Chondrocyte (in vitro differentiated cells): ENCODE measurements at places on chromosomes 3 and 15. TPM values are rescaled to one million over a fixed set of nuclear protein-coding genes. Genes with fewer than 3 reads are reported as not detected.

- H3K36me3 ChIP-seq, result peaks cover 1% of the 10 kb centered on the region
- peaks cover 62% of the 10 kb centered on the region for H3K4me1 ChIP-seq
- H3K27me3 ChIP-seq, result no peaks in the 10 kb centered on the region
- peak overlapping the region; percentile 95 for H3K27ac ChIP-seq
- no peak for DNase-seq
These were observed 10.8 kb downstream of the PRICKLE2 start for GRCh38 chr3:64214381-64215018.

Gene KBTBD13
- total RNA-seq, result not detected in 3 replicates

Gene ST3GAL6
- 0.32 TPM in 1 of 3 replicates, not detected in the others for total RNA-seq

DNA sequence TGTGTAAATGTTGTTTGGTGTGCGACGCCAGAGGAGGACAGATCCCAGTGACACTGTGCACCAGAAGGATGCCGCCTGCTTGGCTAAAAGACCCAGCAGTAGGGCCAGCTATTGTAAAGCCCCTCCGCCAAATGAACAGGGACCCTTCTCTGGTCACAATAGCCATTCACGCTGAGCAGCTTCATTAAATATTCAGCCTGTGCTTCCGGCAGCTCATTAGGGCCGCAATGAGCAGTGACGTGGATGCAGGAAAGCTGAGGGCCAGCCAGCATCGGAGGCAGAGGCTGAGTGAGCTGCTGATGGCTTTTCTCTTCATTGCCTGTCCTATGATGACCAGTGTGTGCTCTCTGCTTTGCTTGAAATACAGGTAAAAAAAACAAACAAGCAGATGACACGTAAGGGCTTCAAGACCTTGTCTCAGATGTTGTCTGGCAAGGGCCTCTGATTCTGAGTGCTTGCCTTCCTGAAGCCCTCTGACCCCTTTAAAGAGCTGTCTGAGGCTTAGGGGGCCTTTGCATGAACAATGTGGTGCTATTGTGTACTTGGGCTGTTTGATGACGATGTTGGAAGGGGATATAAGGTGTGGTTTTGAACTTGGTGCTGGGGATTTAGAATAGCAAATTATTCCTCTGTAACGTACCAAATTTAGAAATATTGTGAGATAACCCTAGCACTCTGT lies 130.4 kb downstream of the FEZF2 start:
- no peak overlapping the region for H3K27ac ChIP-seq
- no peak for DNase-seq
- peaks cover 5% of the 10 kb centered on the region for H3K4me1 ChIP-seq
- H3K36me3 ChIP-seq, result peaks cover 4% of the 10 kb centered on the region
- H3K4me3 ChIP-seq, result no peak overlapping the region

DNA sequence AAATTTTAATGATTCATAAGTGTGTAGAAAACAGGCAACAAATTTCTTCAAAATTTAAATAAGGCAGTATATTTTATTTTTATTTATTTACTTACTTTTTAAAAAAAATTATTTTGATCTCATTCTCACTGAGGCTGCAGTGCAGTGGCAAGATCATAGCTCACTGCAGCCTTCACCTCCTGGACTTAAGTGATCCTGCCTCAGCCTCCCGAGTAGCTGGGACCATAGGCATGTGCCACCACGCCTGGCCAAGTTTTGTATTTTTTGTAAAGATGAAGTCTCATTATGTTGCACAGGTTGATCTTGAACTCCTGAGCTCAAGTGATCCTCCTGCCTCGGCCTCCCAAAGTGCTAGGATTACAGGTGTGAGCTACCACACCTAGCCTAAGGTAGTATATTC lies 61.2 kb upstream of the XRN1 start:
- no peaks in the 10 kb centered on the region for H3K4me1 ChIP-seq
- peaks cover 15% of the 10 kb centered on the region for H3K36me3 ChIP-seq
- DNase-seq, result no peak
- no peak overlapping the region for H3K4me3 ChIP-seq
- H3K27me3 ChIP-seq, result no peaks in the 10 kb centered on the region

Gene RPP14
- total RNA-seq, result 11.2 to 16.0 TPM (median 14.2 TPM) in 3 replicates

DNA sequence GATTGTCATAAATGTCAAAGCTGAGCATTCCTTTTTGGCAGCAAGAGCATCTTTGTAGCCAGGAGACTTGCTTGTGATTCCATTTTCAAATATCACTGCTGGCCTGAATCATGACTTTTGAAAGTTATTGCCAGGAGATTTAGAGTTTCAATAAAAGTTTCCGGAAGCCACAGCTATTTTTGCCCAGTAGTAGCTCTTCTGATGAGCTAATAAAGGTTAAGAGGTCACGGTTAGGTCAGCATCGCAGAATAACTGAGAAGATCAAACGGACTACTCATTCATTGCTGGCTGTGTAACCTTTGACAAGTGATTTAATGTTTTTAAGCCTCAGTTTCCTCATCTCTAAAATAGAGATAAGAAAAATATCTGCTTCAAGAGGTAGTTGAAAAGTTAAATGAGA lies 105.1 kb upstream of the ETV5 start:
- H3K27me3 ChIP-seq, result peaks cover 15% of the 10 kb centered on the region
- H3K4me1 ChIP-seq, result peaks cover 17% of the 10 kb centered on the region
- H3K4me3 ChIP-seq, result no peak overlapping the region
- no peaks in the 10 kb centered on the region for H3K36me3 ChIP-seq
- no peak for DNase-seq
- H3K27ac ChIP-seq, result no peak overlapping the region

GRCh38 chr3:129708328-129708861 lies 101.9 kb upstream of the PLXND1 start:
- no peak overlapping the region for H3K27ac ChIP-seq
- no peak overlapping the region for H3K4me3 ChIP-seq
- peaks cover 3% of the 10 kb centered on the region for H3K36me3 ChIP-seq
- peaks cover 7% of the 10 kb centered on the region for H3K4me1 ChIP-seq

Gene C3orf18
- total RNA-seq, result 3.2 to 5.8 TPM (median 4.4 TPM) in 3 replicates

Gene NANOGP8
- not detected in 3 replicates for total RNA-seq

DNA sequence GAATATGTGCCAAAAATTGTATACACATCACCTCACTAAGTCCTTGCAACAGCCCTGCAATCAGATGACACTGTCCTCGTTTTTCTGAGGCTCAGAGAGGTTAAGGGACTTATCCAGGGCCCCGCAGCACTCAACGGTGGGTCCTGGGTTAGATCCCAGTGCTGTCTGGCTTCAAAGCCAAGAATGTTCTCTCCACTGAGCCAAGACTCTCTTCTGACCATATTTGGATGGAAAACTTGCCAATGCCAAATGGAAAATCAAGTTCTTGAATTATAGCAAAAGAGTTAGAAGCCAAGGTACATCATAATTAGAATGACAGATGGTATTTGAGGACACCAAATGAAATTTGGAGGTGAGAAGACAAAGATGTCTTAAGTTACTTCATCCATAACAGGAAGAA lies 75.9 kb downstream of the NCEH1 start:
- no peak overlapping the region for H3K27ac ChIP-seq
- no peak for DNase-seq
- peaks cover 7% of the 10 kb centered on the region for H3K4me1 ChIP-seq
- no peaks in the 10 kb centered on the region for H3K27me3 ChIP-seq
- peaks cover 10% of the 10 kb centered on the region for H3K36me3 ChIP-seq

Gene DISP2
- 1.3 to 2.2 TPM (median 1.4 TPM) in 3 replicates for total RNA-seq

Gene KNG1
- total RNA-seq, result not detected in 3 replicates

DNA sequence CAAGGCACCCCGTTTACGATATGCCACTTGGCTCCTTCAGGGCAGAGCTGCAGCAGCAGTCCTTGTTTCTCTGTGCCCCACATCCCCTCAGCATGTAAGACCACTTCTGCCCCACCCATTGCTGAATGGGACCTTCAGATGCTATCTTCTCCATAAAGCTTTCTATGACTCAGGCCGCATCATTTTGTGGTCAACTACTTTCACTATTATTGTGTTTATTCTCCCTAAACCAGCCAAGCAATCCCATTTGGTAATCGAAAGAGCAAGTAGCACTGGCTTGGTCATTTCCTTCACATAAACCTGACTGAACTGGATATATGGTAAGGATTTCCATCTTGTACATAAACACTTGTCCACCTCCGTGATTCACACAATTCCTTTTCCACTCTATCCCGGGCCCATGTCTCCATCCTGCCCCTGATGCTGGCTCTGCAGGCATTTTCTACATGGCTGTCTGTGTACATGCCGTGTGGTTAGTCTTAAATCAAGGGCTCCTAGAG lies 25.7 kb downstream of the LIPC start:
- no peak overlapping the region for H3K27ac ChIP-seq
- no peak overlapping the region for H3K4me3 ChIP-seq
- no peaks in the 10 kb centered on the region for H3K36me3 ChIP-seq
- DNase-seq, result no peak

GRCh38 chr3:137046747-137047146 lies 89.0 kb downstream of the IL20RB start:
- no peaks in the 10 kb centered on the region for H3K4me1 ChIP-seq
- DNase-seq, result no peak
- H3K27me3 ChIP-seq, result peaks cover 8% of the 10 kb centered on the region
- H3K36me3 ChIP-seq, result no peaks in the 10 kb centered on the region
- no peak overlapping the region for H3K4me3 ChIP-seq
- no peak overlapping the region for H3K27ac ChIP-seq

Gene POLG
- 49.7 to 54.2 TPM (median 52.1 TPM) in 3 replicates for total RNA-seq

GRCh38 chr15:88255484-88256278 lies 858 bp downstream of the NTRK3 start:
- H3K36me3 ChIP-seq, result peaks cover 2% of the 10 kb centered on the region
- H3K27me3 ChIP-seq, result peaks cover 72% of the 10 kb centered on the region
- H3K4me3 ChIP-seq, result peak overlapping the region; percentile 57
- no peak overlapping the region for H3K27ac ChIP-seq
- DNase-seq, result no peak

DNA sequence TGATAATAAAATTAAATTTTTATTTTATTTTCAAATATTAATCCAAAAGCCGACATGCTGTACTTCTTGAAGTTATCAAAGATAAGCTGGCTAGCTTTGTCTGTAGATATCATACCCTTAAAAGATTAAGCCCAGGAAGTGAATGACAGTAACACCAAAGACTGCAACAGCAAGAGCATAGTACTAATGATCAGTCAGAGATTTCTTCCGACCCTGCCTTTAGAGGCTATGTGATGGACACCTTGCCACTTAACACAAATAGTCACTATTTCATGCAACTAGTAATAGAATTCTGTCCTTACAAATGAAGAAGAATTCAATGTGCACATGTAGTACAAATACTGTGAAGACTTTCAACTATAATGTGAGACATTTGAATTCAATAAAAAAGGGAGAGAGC lies 9.3 kb upstream of the MBNL1 start:
- H3K36me3 ChIP-seq, result no peaks in the 10 kb centered on the region
- no peaks in the 10 kb centered on the region for H3K27me3 ChIP-seq
- H3K27ac ChIP-seq, result no peak overlapping the region
- H3K4me3 ChIP-seq, result no peak overlapping the region
- H3K4me1 ChIP-seq, result peaks cover 28% of the 10 kb centered on the region
- no peak for DNase-seq

DNA sequence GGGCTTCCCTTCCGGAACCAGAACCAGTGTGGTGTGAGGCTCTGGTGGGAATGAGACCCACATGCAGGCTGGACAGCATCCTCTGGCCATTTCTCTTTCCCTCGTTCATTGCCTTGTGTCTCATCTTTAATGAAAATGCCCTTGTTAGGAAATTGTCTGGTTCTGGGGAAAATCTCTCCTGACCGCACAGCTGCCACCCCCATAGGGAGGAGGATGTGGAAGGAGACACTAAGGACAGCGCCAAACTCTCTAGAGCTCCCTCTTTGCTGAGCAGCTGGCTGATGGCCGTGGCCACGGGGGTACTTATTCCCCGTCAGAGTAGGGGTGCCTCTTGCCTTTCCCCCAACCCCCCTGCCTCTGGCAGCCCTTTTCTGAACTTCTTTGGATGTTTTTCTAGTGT lies 297.6 kb upstream of the C2CD4B start:
- H3K4me1 ChIP-seq, result peaks cover 17% of the 10 kb centered on the region
- no peak overlapping the region for H3K27ac ChIP-seq
- H3K27me3 ChIP-seq, result no peaks in the 10 kb centered on the region
- no peak for DNase-seq

GRCh38 chr15:47439146-47440111 lies 277.9 kb upstream of the SEMA6D start:
- no peak overlapping the region for H3K4me3 ChIP-seq
- no peaks in the 10 kb centered on the region for H3K27me3 ChIP-seq
- no peak for DNase-seq
- peaks cover 4% of the 10 kb centered on the region for H3K36me3 ChIP-seq
- H3K4me1 ChIP-seq, result peaks cover 13% of the 10 kb centered on the region

Gene CD86
- total RNA-seq, result not detected in 3 replicates

Gene ARNT2
- total RNA-seq, result 20.2 to 30.7 TPM (median 22.3 TPM) in 3 replicates

DNA sequence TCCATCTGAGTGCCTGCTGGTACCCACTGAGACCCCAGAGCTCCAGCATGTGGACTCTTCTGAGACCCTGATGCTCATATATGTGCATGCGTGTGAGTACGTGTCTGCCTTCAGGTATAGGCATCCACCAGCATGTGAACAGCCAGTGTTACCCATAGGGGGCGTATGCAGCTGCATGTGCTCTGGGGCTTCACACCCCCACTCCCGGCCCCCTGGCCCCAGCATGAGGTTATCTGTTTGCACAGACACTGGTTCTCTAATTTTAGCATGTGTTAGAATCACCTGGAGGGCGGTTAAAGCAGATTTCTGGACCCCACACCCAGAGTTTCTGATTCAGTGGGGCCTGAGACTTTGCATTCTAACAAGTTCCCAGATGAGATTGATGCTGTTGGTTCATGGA lies 824 bp upstream of the CILP start:
- H3K27me3 ChIP-seq, result no peaks in the 10 kb centered on the region
- DNase-seq, result no peak
- H3K27ac ChIP-seq, result no peak overlapping the region
- H3K4me1 ChIP-seq, result peaks cover 28% of the 10 kb centered on the region

Gene CLCN2
- 3.1 to 6.5 TPM (median 3.1 TPM) in 3 replicates for total RNA-seq

DNA sequence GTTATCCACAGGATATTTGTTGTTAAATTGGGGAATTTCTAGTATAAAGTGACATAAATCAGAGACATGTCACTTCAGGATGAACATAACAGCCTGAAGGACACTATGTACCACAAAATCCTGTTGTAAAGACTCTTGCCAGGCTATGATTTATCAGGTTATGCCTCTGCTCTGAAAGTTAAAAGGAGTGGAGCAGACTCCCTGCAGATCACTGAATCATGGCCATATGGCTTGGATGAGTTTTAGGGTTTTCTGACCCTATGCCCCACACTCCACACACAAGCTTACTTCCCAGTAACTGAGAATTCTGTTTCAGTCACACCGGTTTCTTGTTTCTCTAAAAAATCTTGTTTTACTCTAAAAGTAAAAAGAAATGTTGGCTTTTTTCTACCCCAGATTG lies 869.4 kb downstream of the NAALADL2 start:
- H3K36me3 ChIP-seq, result no peaks in the 10 kb centered on the region
- no peak for DNase-seq
- H3K4me3 ChIP-seq, result no peak overlapping the region
- no peaks in the 10 kb centered on the region for H3K27me3 ChIP-seq
- no peak overlapping the region for H3K27ac ChIP-seq

Gene CSPG5
- total RNA-seq, result 1.2 to 2.8 TPM (median 2.1 TPM) in 3 replicates
